Mesothelial cell of epicardium (in vitro differentiated cells): ENCODE measurements at places on chromosomes 5 and 9.

GRCh38 chr9:111659691-111660090, 1.7 kb upstream of the GNG10 start:
- no peak for DNase-seq
- peaks cover 21% of the 10 kb centered on the region for H3K4me1 ChIP-seq
- no peak overlapping the region for H3K4me3 ChIP-seq
- H3K27me3 ChIP-seq, result no peaks in the 10 kb centered on the region

DNA sequence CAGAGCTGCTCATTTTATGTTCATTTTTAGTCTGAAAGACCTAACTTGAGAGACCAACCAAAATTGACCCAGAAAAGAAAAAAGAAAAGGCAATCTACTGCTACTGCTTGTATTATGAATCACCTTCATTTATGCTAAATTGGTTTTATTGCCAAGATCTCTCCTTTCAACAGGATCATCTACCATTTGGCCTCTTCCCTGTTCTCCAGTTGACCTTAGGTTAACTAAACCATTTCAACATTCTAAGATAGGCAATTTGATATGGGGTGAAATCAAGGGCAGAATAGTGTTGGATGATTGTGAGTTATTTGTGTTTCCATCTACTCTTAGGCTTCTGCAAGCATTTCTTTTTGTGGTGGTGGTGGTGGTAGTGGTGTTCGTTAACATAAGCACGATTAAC, 48.3 kb upstream of the POU4F3 start:
- H3K4me1 ChIP-seq, result no peaks in the 10 kb centered on the region
- no peak for DNase-seq
- H3K36me3 ChIP-seq, result peaks cover 8% of the 10 kb centered on the region

DNA sequence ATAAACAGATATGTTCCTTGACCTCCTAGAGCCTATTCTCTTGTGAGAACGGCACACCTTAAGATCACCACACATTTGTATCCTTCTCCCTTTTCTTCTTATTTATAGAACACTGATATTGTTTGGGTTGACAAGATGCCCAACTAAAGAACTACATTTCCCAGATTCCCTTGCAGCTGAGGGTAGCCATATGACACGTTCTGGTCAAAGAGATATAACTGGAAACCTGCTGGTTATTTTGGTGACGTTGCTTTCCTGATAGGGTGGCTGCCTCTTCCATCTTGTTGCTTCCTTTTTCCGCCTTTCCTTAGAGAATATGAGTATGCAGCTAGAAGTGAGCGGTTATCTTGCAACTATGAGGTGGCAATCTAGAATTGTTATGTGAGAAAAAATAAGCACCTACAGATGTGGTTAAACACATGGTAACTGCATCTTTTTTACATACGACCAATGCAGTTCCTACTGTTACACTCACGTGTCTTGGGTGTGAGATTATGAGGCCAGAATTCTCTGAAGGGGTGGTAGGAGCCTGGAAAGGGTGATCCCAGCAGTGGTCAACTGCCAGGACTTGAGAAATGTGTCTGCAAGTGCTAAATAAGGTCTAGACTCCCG, 72.9 kb downstream of the SEC61B start:
- peaks cover 16% of the 10 kb centered on the region for H3K4me1 ChIP-seq
- no peak overlapping the region for H3K27ac ChIP-seq
- no peak for DNase-seq
- peaks cover 3% of the 10 kb centered on the region for H3K27me3 ChIP-seq

DNA sequence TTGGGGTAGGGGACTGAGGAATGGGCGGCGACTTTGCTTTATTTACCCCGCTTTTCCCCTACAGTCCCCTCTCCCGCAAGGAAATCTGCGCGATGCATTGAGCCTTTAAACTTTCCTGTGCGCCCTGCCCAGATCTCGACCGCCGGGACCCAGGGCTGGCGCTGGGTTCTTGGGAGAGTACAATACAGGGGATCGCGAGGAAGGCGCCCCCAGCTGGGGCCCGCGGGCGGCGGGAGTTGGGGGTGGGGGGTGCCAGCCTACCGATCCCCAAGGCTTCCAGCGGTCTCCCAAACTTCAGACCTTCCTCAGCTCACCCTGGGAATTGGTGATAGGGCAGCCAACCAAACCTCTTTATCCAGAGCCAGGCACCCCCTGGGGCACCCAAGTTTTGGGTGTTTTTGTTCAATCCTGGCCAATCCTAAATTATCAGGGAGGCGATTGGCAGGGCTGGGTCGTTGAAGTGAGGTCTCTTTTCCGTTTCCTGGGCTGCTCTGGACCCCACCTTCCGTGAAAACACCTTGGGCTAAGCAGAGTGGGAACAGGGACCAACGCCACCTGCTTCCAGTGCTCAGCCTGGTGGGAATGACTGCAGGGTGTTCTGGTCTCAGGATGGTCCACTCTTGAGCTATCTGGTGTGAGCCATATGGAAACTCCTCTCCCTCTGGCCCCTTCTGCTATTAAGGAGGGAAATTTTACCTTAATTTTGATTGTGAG, 51.4 kb upstream of the DAB2IP start:
- H3K27ac ChIP-seq, result no peak overlapping the region
- peaks cover 7% of the 10 kb centered on the region for H3K36me3 ChIP-seq
- peaks cover 8% of the 10 kb centered on the region for H3K27me3 ChIP-seq
- peak overlapping the region; percentile 72 for H3K4me3 ChIP-seq
- peaks cover 22% of the 10 kb centered on the region for H3K4me1 ChIP-seq

GRCh38 chr9:134626069-134626423, 15.6 kb upstream of the COL5A1 start:
- no peaks in the 10 kb centered on the region for H3K27me3 ChIP-seq
- H3K27ac ChIP-seq, result peak overlapping the region; percentile 93
- DNase-seq, result no peak
- H3K4me3 ChIP-seq, result no peak overlapping the region

GRCh38 chr9:121921444-121921843, 171.7 kb downstream of the TTLL11 start:
- peaks cover 4% of the 10 kb centered on the region for H3K27me3 ChIP-seq
- DNase-seq, result no peak
- no peak overlapping the region for H3K4me3 ChIP-seq
- H3K4me1 ChIP-seq, result peaks cover 7% of the 10 kb centered on the region
- no peak overlapping the region for H3K27ac ChIP-seq

GRCh38 chr5:175123542-175123941, 320.4 kb downstream of the DRD1 start:
- H3K27me3 ChIP-seq, result peaks cover 5% of the 10 kb centered on the region
- H3K27ac ChIP-seq, result no peak overlapping the region
- no peak for DNase-seq
- no peak overlapping the region for H3K4me3 ChIP-seq
- H3K36me3 ChIP-seq, result no peaks in the 10 kb centered on the region

DNA sequence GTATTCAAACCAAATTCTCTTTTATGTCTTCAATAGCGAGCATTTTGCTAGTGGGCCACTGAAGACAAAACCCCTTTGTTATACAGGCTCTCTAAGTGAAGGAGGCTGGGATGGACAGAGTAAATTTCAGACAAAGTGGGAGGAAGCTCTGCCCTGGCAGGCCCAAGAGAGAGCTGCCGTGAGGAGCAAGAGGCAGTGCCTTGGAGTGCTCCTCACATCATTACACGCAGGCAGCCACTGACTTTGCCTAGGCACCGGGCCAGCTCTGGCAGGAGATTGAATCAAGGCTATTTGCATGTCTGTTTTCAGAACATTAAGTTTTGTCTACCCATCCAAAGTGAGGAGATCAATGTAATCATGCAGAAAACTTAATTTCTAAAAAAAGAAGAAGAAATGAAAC, 167.7 kb downstream of the CCDC192 start:
- DNase-seq, result no peak
- peaks cover 19% of the 10 kb centered on the region for H3K4me1 ChIP-seq
- no peak overlapping the region for H3K4me3 ChIP-seq
- no peaks in the 10 kb centered on the region for H3K36me3 ChIP-seq
- H3K27ac ChIP-seq, result no peak overlapping the region
